Stimulated activated CD4-positive, alpha-beta T cell treated with anti-CD3 and anti-CD28 coated beads, Interleukin-12 subunit alpha, Interleukin-12 subunit beta, amount 100 ng/mL, for 48 hours (primary cell): ENCODE measurements at places on chromosomes 4 and X.

DNA sequence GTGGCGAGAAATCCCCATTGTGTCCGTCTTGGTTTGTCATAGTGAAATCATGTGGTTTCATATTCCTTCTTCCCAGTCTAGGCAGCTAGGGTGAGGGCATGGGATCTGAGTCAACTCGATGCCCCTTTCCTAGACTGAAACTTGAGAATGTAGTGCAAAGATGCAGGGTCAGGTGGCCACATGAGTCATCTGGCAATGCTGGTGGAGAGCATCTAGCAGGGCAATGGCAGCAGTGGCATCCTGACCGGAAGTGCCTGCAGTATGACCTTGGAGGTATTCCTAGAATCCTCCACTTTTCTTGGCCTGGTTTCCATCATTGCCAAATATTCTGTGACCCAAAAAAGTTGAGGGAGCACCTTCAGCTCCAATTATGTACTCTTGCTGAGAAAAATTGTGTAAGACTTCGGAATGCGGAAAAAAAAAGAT, 39.1 kb upstream of the TMEM184C start:
- no peak for DNase-seq

DNA sequence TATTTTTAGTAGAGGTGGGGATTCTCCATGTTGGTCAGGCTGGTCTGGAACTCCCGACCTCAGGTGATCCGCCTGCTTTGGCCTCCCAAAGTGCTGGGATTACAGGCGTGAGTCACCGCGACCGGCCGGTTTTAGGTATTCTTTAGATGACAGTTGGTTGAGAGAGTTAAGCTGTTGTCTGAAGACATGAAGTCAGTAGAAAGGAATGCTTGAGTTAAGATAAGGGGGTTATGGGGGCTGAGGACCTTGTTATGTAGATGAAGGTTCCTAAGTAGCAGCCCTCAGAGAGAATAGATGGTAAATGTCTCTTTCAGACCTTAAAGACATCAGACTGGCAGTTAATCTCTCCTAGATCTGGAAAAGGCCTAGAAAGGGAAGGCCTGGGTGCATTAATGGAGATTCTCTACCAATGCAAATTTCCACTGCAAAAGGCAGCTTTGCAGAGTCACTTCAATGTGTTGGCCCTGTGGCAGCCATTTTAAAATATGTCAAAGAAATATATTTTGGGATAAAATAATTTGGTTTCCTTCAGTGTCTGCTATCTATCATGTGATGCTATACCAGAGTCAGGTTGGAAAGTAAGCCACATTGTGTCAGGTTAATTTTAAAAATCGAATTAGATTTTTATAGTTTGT, 6.4 kb upstream of the ZNF674 start:
- no peak for DNase-seq

DNA sequence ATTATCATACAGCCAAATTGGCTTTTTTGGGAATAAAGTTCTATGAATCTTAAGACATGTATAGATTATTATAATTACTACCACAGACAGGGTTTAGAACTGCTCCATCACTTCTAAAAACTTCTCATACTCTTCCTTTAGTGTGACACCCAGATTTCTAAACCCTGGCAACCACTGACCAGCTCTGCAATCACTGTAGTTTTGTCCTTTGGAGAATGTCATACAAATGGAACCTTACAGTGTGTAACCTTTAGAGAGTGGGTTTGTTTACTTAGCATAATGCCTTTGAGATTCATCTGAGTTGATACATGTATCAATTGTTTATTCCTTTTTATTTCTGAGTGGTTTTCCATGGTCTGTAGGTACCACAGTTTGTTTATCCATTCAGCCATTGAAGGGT, 95.0 kb downstream of the TMEM164 start:
- DNase-seq: no peak

DNA sequence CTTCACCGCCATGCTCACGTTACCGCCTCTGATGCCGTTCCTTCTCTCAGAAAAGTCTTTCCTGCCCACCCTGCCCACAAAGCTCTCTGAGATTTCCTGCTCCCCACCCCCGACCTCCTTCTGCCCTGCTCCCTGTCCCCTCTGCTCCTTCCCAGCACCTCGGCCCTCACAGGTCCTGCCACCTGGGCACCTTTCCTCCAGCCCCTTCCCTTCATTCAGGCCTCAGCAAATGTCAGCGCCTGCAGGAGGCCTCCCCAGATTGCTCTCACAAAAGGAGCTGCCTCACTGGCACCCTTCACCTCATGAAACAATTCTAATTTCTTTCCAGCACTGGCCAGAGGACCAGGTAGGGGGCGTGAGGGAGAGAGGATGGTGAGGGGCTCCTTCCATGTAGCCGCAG, 33.6 kb upstream of the MXD4 start:
- no peak for DNase-seq

DNA sequence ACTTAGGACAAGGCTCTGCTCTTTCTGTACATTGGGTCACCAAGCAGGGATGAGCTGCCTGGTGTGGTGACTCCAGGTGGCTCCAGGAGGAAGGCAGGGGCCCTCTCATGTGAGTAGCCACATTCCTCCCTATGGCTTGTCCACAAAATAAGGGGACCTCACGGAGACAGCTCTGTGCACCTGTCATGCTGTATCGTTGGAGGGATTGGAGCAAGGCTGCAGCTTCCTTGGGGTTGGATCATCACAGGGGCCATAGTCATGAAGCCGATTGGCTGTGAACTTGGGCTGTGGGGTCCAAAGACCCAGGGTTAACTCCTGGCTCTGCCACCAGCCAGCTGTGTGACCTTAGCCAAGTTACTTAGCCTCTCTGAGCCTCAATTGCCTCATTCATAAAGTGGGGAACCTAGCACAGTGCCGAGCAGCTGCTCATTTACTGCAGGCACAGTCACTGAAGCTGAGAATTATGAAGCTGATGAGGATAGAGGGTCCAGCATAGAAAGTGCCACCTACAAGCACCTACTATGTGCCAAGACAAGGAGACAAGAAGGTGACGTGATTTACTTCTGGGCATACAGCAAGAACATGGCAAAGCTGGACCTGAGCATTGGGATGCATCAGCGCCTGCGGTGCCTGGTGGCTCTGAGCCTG, 11.8 kb upstream of the KIAA0232 start:
- DNase-seq: no peak

GRCh38 chr4:54696649-54697048, 38.9 kb downstream of the KIT start:
- no peak for DNase-seq

GRCh38 chr4:182141061-182141460, 102.1 kb upstream of the TENM3 start:
- no peak for DNase-seq

DNA sequence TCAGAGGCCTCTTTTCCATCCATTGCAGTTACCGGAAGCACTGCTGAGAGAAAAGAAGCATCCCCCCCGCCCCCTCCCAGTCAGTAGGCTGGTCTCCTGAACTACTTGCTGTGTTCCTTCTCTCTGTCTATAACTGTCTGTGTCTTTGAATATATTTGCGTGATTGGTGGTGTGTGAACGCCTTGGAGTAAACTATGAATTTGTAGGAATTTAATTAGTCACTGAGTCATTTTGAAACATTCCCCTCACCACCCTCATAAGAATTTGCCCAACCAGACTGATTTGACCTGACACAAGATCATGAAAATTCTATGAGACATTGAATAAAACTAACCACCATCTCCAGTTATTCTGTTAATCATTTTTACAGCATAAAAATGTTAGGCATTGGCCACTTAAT, 6.7 kb upstream of the NXF3 start:
- DNase-seq: no peak

DNA sequence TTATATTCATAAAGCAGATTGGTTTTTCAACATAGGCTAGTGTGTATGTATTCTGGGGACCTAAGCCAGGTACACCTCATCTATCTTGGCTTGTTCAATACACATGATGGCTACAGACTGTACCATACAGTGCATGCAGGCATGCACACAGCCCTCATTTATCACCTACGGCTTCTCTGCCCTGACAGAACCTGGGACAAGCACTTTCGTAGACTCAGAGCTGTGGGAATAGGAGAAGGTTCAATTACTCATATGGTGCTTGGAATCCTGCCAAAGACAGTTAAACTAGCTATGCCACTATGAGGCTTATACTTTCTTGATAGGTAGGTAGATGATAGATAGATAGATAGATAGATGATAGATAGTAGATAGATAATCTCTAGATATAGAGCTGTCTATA, 457.2 kb downstream of the GALNTL6 start:
- no peak for DNase-seq

GRCh38 chrX:77087529-77088169, 359.5 kb upstream of the FGF16 start:
- DNase-seq: no peak

DNA sequence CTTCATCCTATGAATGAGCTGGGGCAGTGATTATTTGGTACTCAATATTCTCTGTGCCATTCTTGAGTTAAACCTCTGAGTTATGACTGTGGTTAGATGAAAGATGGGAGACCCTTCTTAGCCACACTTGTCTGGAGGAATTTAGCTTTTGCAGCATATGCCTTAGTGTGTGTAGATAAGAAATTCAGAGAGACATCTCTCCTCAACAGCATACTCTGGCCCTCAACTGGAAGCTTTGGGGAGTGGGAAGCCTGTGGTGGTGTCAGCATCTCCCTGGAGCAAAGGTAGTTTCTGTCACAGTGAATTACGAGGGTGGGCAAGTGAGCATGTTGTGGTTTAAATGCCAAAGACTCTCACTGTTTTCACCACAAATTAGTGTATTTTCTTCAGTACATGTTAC, 58.7 kb downstream of the UGT2A3 start:
- DNase-seq: no peak

- no peak for DNase-seq
Measured at GRCh38 chr4:161829591-161829990, 334.2 kb downstream of the FSTL5 start.

GRCh38 chrX:149531599-149531998, 9.2 kb upstream of the EOLA1 start:
- DNase-seq: no peak

DNA sequence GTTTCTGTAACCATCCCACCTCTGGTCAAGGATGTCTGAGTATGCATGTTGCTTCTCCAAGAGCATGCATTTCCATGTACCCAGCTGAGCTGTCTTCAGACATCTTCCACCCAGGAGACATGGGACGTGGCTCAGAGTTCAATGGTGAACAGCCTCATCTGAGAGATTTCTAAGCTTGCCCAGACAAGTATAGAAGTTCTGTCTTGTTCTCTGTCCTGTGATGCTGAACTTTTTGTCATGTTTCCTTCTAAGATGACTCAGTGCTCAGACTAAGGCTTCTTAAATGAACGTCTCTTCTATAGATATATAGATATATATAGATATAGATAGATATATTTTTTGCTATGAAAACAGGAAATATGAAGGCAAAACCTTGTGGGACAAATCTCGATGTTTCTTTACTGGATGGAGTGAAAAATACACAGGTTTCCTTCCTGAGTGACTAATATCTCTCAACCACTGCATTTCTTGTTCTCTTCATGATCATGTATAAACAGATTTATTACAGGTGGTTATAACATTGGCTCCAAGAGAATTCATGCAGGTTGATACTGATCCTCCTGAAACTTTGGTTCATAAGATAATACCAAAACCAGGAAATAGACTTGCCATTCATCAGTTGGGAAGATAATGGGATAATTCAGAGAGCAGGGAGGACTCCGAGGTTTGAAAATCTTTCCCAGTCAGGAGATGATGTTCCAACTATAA, 168.2 kb downstream of the ZNF518B start:
- no peak for DNase-seq

GRCh38 chrX:6026980-6027379, 201.7 kb downstream of the NLGN4X start:
- no peak for DNase-seq

- DNase-seq: no peak
Measured at GRCh38 chrX:123854329-123854728, 5.5 kb upstream of the XIAP start.

DNA sequence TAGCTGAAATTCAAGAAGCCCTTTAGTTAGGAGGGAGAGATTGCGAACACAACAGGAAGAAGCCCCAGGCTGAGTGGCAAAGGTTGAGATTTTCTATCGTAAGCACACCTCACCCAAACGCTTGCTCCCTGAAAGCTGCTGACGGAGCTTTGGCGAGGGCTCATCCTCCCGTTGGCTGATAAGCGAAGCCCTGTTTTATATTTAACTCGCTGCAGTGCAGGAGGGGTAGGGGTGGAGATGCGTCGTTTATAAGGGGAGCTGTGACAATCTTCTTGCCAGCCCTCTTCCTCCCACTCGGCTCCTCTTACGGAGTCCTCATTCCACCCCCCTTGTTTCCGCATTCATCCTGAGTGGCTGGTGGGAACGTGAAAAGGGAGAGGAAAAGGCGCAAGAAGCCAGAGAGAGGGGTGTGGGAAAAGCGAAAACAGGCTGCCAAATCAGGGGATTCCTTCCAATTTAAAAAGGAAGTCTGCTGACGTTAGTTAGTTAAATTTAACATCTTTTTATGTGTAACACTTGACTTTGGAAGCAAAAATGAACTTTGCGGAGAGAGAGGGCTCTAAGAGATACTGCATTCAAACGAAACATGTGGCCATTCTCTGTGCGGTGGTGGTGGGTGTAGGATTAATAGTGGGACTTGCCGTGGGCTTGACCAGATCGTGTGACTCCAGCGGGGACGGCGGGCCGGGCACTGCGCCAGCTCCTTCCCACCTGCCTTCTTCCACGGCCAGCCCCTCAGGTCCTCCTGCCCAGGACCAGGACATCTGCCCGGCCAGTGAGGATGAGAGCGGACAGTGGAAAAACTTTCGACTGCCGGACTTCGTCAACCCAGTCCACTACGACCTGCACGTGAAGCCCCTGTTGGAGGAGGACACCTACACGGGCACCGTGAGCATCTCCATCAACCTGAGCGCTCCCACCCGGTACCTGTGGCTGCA, at the start of gene ENPEP:
Gene ENPEP (plus strand): TSS at position 275 of the 938 bp plus-strand sequence. CDS start 260 bp downstream, at position 535.
- no peak for DNase-seq

GRCh38 chr4:5423670-5424069, 284.7 kb downstream of the EVC2 start:
- DNase-seq: no peak

DNA sequence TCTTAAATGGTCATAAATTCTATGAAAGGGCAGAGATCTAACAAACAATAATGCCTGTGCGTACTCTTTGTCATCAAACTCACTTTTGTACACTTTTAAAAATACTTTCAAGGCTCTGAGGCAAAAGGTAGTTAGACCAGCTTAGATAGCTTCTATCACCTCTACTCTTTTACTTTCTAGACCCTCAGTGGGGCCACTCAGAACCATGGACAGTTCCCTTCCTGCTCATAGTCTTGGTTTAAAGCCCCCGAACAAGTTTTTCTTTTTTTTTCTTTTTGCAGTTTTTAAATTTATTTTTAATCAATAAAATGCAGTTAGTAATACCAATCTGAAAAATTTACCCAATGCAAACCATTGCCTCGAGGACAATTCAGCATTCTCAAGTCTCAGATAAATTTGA, 460.5 kb upstream of the CNKSR2 start:
- DNase-seq: peak; percentile 0

DNA sequence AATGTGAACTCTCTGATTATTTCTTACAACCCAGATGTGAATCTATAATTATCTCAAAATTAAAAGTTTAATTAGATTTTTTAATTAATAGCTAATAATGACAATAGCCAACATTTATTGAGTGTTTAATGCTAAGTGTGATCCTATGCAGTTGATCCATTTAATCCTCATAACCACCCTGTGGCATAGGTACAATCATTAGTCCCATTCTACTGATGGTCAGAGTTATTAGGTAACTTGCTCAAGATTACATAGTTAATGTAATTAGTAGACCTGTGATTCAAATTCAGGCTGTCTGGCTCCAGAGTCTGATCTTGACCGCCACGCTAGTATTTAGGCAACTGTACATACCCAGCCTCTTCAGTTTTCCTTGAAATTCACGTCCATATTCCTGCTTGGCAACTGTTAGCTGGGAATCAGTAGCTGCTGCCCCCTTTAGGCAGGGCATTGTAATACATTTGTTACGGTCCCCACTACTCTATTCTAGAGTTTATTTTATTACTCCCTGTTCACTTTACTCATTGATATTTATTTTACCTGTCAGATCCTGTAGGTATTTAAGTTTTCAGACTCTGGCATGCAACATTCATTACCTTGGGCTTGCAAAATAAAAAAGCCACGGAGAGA, 20.6 kb upstream of the TEC start:
- no peak for DNase-seq
